ENCODE measurements at places on chromosomes 7 and 10.

GRCh38 chr10:58757352-58758065, 244.8 kb downstream of the BICC1 start:
- no peak overlapping the region for H3K27ac ChIP-seq
- peaks cover 4% of the 10 kb centered on the region for H3K4me1 ChIP-seq
- no peak for DNase-seq
- no peak overlapping the region for H3K4me3 ChIP-seq
- no peaks in the 10 kb centered on the region for H3K36me3 ChIP-seq
- H3K27me3 ChIP-seq, result no peaks in the 10 kb centered on the region

DNA sequence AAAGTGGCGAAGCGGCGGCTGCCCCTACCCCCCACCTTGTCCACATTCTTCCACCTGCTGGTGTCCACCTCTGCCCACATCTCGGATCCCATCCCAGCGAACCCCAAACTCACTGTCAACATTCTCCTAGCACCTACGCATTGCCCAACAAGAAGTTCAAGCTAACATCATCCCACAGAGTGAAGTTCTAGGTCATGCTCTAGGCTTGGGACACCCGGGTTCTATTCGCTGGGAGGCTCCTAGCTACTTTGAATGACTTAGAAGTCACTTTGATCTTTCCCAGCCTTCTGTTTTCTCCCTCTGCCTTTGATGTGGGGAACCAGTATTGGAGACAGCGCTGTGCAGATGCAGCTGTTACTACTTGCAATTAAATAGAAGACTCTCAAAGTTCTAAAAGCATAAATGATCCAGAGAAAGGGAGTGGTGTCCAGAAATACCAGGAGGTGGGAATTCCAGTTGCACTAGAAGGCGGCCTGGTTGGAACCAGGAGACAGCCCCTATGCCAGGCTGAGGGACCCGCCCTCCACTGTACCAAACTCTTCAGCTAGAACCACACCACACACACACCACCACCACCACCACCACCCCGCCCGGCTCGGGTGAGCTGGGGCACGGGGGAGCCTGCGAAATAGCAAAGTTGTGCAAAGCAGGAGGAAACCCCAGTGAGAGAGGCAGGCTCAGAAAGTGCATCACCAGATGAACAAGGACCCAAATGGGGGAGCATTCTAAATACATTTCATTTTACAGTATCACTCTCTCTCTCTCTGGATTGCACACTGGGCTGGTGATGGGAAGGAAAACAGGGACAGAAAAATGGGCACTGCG, 5.5 kb upstream of the VGF start:
- H3K36me3 ChIP-seq, result no peaks in the 10 kb centered on the region
- DNase-seq, result no peak
- H3K27me3 ChIP-seq, result peaks cover 62% of the 10 kb centered on the region
- H3K4me1 ChIP-seq, result peaks cover 26% of the 10 kb centered on the region
- H3K4me3 ChIP-seq, result no peak overlapping the region
- H3K27ac ChIP-seq, result no peak overlapping the region

GRCh38 chr10:104910712-104911111, 269.6 kb downstream of the SORCS3 start:
- H3K36me3 ChIP-seq, result no peaks in the 10 kb centered on the region
- H3K4me3 ChIP-seq, result no peak overlapping the region
- no peaks in the 10 kb centered on the region for H3K4me1 ChIP-seq
- no peak for DNase-seq
- no peak overlapping the region for H3K27ac ChIP-seq

DNA sequence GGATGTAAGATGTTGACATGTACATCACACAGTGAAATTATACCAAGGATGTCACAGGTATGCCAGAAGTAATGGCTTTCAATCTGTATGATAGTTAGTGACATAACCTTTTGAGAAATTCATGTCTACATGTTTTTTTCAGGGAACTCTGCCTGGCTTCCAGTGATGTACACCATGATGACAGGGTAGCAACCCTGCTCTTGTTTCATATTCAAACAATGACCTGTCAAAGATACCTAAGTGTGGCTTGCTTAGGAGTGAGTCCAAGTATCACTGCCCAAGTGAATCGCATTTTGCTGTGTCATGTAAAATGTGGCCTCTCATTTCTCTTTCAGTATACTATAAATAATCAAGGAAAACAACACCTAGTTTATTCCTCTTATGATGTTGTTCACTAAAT, 205.8 kb upstream of the DKK1 start:
- H3K27ac ChIP-seq, result no peak overlapping the region
- no peaks in the 10 kb centered on the region for H3K4me1 ChIP-seq
- no peak for DNase-seq
- H3K27me3 ChIP-seq, result no peaks in the 10 kb centered on the region

GRCh38 chr7:7157177-7157886, 25.0 kb upstream of the C1GALT1 start:
- H3K36me3 ChIP-seq, result no peaks in the 10 kb centered on the region
- no peak overlapping the region for H3K27ac ChIP-seq
- no peaks in the 10 kb centered on the region for H3K4me1 ChIP-seq
- H3K27me3 ChIP-seq, result no peaks in the 10 kb centered on the region

- no peak overlapping the region for H3K27ac ChIP-seq
- DNase-seq, result no peak
- H3K36me3 ChIP-seq, result no peaks in the 10 kb centered on the region
- H3K4me1 ChIP-seq, result no peaks in the 10 kb centered on the region
- H3K27me3 ChIP-seq, result no peaks in the 10 kb centered on the region
Observed at GRCh38 chr10:77086081-77086480, 551.5 kb downstream of the KCNMA1 start.
